ENCODE measurements at places on chromosomes 1 and 21. TPM values are rescaled to one million over a fixed set of nuclear protein-coding genes. Genes with fewer than 3 reads are reported as not detected.

Gene TAF5L
- total RNA-seq: 18.5 TPM

Gene TMEM9
- total RNA-seq: 60.9 TPM

Gene SV2A
- 1.5 TPM for total RNA-seq

Gene TEKT2
- 0.20 TPM for total RNA-seq

Gene SPRR1A
- not detected for total RNA-seq

DNA sequence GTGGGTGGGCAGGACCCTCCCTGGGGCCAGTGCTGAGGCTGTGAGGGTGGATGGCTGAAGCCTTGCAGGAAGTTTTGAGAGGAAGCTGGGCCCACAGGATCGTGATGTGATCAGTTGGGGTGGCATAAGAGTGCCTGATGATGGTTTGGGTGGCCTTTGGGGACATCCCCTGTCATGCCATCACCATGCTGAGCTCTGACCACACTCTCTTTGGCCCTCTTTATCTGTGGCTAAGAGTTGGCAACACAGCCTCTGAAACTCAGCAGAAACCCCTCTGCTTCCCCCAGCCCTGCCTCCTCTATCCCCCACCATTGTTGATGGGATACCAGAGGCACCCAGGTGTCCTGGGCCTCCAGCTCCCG, 19.8 kb downstream of the MIIP start:
- DNase-seq: no peak

DNA sequence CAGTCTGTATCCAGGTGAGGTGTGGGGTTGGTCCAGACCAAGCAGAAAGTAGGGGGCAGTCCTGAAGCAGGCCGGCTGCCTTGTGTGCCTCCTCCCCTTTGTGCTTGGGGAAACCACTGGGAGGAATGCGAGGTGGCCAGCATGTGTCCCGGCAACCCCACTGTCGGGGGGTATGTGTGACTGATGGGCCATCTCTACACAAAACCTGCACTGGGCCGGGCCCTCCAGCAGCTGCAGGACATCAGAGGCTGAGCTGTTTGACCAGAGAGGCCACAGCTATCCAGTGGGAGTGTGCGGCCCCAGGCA, 33.3 kb downstream of the TMEM51 start:
- no peak for DNase-seq

DNA sequence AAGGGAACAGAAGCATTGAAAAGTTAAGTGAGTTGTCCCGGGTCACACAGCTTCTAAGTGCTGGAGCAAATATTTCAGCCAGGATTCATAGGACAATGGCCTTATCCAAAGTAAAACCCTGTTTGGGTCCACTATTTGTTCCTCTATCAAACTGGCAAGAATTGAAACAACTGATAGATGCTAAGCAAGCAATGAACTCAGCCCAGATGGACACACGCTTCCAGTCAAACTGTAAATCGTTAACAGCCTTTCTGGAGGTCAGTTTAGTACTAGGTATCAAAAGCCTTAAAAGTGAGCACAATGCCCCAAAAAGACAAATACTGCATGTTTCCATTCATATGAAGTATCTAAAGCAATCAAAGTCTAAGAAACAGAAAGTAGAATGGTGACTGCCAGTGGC, 779 bp upstream of the SVBP start:
- no peak for DNase-seq

- peak; percentile 87 for DNase-seq
These were observed 23.2 kb downstream of the NENF start for GRCh38 chr1:212455803-212456528.

DNA sequence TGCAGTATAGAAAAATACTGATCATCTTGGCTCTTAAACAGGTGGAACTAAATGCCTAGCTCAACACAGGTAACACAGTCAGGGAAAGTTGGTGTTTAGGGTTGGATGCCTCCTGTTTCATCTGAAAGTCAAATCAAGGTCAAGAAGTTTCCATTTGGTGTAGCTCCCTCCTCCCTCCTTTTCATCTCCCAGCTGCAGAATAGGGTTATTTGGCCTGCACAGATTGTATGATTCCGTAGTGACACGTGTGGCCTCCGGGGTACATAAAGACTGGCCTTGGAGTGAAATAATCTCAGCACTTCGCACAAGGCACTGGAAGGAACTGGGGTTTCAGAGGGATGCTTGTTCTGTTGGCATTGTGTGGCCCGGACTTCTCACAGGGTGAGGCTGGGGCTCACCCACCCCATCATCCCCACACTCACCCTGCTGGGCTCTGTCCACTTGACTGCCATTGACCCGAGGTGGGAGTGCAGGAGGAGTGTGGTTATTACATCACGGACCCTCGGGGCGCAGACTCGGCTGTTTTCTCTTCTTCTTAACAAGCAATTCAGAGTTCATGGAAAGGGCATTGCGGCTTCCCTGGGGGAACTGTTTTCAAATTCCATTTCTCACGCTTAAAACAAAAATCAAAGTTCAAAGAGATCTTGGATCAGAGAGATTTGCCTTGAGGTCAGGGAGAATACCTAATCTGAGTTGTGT, 18.4 kb downstream of the IGSF5 start:
- DNase-seq: no peak

DNA sequence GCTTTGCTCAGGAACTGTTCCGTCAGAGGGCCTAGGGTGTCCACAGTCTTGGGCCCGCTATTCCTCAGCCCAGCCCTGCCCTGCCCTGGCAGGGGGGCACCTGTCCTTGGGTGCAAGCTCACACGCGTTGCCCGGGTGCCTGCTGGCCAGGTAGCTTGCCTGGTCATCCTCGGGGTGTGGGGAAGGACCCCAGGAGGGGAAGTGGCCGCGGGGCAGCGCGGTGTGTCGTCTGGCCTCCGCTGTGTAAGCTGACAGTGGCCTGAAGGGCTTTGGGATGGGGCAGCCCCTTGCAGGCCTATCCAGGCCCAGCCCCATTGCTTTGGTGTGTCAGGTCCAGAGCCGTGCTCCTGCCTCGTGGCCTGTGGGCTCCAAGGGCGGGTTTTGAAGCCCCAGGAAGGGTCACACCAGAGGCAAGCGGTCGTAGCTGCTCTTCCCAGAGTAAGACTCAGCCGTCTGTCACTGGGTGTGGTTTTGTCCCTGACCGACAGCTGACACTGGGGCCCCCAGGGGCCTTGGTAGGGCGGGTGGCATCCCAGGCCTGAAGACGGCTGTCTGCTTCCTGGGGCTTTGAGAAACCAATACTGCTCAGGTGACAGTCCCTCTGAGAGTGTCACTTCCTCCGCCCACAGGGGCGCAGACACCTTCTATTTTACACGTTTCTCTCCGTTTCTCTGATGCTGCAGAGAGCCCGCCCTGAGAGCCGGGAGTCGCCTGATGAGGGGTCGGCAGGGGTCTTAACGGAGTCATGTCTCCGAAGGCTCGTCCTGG, 72.1 kb downstream of the SKI start:
- DNase-seq: no peak

DNA sequence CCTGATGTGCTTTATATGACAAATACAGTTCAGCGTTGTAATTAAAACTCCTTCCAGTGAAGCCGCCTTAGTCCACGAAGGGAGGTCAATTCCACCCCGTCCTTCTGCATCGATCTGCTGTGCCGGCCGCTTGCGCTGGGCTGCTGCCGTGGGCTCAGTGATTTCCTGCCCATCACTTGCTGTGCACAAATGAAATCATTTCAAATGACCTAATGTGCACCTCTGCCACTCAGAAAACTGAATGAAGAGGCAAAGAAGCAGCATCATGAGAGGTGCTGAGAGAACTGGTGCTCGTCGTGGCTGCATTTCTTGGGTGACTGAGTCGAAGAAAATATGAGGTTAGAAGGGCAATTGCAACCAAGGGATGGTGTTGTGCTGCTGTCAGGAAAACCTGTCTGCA, 144.3 kb upstream of the SYT6 start:
- DNase-seq: no peak

- DNase-seq: no peak
These were observed 565.4 kb upstream of the RGS18 start for GRCh38 chr1:191592907-191593306.

- no peak for DNase-seq
These were observed 120.5 kb downstream of the RUNX1 start for GRCh38 chr21:34928637-34929036.

- no peak for DNase-seq
These were observed 24.1 kb downstream of the FAM163A start for GRCh38 chr1:179767177-179767581.

GRCh38 chr1:227888404-227889046, 59.2 kb downstream of the WNT9A start:
- no peak for DNase-seq

- DNase-seq: peak; percentile 53
These were observed at the start of gene ECE1 for GRCh38 chr1:21289700-21290545. Gene ECE1 (minus strand): TSS chr1:21290463. CDS start chr1:21290414, 49 bp downstream.

DNA sequence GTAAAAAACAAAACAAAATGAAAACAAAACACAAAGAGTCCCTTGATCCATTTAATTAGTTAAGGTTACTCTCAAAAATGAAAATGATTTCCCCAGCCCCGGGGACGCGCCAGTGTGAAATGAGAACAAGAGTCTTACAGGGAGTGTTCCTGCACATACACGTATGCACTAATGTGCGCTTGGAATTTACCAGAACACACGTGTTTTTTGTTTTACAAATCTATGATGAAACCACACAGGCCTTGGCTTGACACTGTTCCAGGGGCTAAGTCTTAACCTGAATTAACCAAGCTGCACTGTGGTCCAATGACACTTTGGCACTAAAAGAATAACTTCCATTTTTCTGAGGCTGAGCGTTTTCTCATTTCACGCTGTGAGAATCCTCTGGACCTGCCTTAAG, 63.7 kb downstream of the SLC45A1 start:
- no peak for DNase-seq

DNA sequence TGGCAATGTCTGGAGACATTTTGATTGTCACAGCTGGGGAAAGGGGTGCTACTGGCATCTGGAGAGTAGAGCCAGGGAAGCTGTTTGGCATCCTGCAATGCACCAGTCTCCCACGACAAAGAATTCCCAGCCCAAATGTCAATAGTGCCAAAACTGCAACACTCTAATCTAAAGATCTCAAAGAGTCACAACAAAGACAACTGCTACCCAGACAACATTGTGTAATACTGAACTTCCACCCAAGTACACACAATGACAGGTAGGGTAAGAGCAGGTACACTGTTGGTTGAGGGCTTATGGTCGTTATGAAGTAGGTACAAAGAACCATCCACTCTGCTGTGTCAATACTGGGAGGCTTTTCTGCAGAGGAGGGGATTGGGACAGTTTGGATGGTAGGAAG, 8.2 kb upstream of the TMEM51 start:
- no peak for DNase-seq

DNA sequence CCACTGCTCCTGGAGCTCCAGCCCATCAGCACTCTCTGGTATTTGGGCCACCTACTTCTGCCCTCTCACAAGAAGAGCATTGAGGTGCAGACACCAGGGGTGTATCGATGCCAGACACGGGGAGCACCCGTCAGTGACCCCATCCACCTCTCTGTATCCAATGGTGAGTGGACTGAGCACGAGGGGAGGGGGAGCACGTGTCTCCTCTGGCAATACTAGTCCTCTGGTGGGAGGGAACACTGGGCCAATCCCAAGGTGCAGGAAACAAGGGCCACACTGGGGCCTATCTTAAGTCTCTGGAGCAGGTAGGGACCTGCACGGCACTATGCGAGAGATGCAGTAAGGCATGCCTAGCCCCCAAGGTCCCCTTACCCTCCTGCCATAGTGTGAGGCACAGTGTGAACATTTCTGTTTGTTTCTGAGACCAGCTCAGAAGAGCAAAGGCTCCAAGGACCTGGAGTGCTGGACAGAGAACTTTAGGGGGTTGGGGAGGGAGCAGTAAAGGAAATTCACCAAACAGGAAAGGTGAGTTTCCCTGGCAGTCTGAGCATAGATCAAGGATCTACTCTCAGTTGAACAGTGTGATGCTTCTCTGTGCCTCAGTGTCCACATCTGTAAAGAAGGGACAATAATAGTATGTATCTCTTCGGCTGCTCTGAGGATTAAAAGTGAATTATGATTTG, 2.3 kb downstream of the FCRLB start:
- DNase-seq: no peak

DNA sequence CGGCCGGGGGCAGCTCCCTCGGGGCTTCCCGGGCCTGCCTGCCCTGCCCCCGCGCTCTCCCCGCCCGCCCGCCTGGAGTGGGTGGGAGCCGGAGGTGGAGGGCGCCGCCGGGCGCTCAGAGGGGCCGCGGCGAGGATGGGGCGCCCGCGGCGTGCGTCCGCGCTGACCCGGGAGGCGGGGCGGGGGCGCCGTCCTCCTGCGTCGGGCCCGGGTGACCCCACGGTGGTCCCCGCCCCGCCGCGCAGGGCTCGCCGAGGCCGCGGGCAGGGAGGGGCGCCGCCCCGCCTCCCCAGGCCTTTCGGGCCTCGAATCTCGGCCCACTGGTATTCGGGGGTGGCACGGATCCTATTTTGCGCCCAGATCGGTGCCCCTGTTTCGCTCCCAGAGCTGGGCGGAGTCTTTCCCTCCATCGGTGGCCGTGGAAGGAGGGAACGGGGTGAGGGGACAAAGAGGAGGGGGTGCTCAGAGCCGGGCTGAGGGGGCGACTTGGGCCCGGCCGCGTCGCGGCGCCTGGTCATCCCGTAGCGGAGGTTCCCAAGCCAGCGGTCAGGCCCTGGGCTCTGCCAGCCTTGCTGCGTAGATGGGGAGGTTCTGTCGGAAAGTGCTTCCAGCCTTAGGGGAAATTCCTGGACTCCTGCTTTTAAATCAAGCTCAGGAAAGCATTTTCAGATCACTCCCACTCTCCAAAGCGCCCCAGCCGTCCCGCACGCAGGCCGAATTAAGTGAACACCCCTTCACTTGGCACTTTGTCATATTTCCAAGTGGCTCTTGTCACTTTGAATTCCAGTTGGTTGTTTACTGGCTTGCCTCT, 545 bp downstream of the PATJ start:
- peak; percentile 41 for DNase-seq

GRCh38 chr1:119011706-119012105, 23.6 kb upstream of the TBX15 start:
- no peak for DNase-seq

DNA sequence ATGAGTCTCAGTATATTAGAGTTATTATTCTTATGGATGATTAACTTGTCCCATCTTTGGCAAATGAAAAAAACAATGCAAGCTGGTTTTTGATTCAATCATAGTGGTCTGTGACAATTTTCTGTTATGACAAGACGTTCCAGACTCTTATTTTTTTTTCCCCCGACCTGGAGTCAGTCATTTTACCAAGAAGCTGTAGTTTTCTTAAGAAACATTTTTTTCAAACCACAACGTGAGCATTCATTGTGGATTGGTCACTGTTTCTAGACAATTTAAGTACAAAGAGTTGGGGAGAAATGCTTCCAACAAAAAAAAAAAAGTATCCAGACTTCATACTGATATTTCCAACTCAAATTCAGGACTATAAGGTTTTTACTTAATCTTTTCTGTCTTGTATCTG, 8.0 kb upstream of the ANGPTL3 start:
- no peak for DNase-seq

DNA sequence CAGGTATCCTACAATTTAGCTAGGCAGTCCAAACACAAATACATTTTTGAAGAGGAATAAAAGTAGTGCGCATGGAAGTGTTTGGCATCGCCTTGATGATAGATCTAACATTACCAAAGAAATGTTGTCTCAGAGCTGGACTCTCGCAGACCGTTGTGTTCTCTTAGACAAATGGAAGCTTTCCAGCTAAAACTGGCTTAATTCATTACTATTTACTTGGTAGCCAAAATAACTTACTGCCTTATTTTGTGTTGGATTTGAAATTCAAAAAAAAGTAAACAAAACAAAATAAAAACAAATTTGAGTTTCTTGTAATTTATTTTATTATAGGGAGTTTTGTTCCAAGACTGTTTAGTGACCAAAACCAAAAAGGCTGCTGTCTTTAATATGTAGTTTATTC, 51.6 kb downstream of the PDE4B start:
- DNase-seq: no peak

- DNase-seq: peak; percentile 37
These were observed 25.0 kb upstream of the ZNF436 start for GRCh38 chr1:23394684-23395083.

All from lung microvascular endothelial cell (primary cell).